ENCODE measurements at places on chromosomes 13 and 19. TPM values are rescaled to one million over a fixed set of nuclear protein-coding genes. Genes with fewer than 3 reads are reported as not detected.
A peak's percentile ranks its signal among the peaks of the same experiment; 100 is the strongest.

The ATXN8OS gene
- total RNA-seq = not detected

The CEP89 gene
- total RNA-seq = 50.8 TPM

The TINCR gene
- total RNA-seq = 0.37 TPM

The NPAS1 gene
- total RNA-seq = 1.5 TPM

The KLK11 gene
- not detected for total RNA-seq

The CBY2 gene
- not detected for total RNA-seq

The PRTN3 gene
- not detected for total RNA-seq

- H3K4me1 ChIP-seq = peaks cover 23% of the 10 kb centered on the region
- peaks cover 2% of the 10 kb centered on the region for H3K36me3 ChIP-seq
- H3K27ac ChIP-seq = no peak overlapping the region
Observed at GRCh38 chr19:661427-662196, 1.4 kb downstream of the RNF126 start.

DNA sequence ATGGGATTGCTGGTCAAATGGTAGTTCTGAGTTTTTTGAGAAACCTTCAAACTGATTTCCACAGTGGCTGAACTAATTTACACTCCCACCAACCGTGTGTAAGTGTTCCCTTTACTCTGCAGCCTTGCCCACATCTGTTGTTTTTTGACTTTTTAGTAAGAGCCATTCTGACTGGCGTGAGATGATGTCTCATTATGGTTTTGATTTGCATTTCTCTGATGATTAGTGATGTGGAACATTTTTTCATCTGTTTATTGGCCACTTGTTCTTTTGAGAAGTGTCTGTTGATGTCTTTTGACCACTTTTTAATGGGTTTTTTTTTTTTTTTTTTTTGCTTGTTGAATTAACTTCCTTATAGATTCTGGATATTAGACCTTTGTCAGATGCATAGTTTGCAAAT lies 4.3 kb downstream of the CAB39L start:
- no peak overlapping the region for H3K27ac ChIP-seq
- peak overlapping the region; percentile 14 for H3K4me3 ChIP-seq
- H3K27me3 ChIP-seq = no peaks in the 10 kb centered on the region
- H3K36me3 ChIP-seq = no peaks in the 10 kb centered on the region
- DNase-seq = no peak

- no peaks in the 10 kb centered on the region for H3K27me3 ChIP-seq
- H3K4me3 ChIP-seq = no peak overlapping the region
- DNase-seq = no peak
- peaks cover 6% of the 10 kb centered on the region for H3K4me1 ChIP-seq
Observed at GRCh38 chr13:79448413-79448812, 32.5 kb upstream of the NDFIP2 start.

GRCh38 chr13:19864746-19865309 lies 1.4 kb upstream of the ZMYM5 start:
- no peaks in the 10 kb centered on the region for H3K36me3 ChIP-seq
- H3K4me1 ChIP-seq = peaks cover 32% of the 10 kb centered on the region

- no peak overlapping the region for H3K27ac ChIP-seq
- no peak overlapping the region for H3K4me3 ChIP-seq
- DNase-seq = no peak
- H3K27me3 ChIP-seq = no peaks in the 10 kb centered on the region
Observed at GRCh38 chr13:24231377-24231776, 70.9 kb downstream of the SPATA13 start.

- no peaks in the 10 kb centered on the region for H3K36me3 ChIP-seq
- DNase-seq = no peak
- no peaks in the 10 kb centered on the region for H3K27me3 ChIP-seq
- no peaks in the 10 kb centered on the region for H3K4me1 ChIP-seq
- H3K27ac ChIP-seq = no peak overlapping the region
Observed at GRCh38 chr19:4089946-4090345, 23.2 kb upstream of the ZBTB7A start.

- no peak overlapping the region for H3K4me3 ChIP-seq
- H3K4me1 ChIP-seq = no peaks in the 10 kb centered on the region
- no peaks in the 10 kb centered on the region for H3K36me3 ChIP-seq
- H3K27ac ChIP-seq = no peak overlapping the region
- DNase-seq = no peak
- H3K27me3 ChIP-seq = no peaks in the 10 kb centered on the region
Observed at GRCh38 chr13:88601949-88602348, 930.8 kb downstream of the SLITRK5 start.

GRCh38 chr13:33014291-33014690 lies 1.9 kb upstream of the KL start:
- H3K27me3 ChIP-seq = peaks cover 68% of the 10 kb centered on the region
- peaks cover 15% of the 10 kb centered on the region for H3K36me3 ChIP-seq
- no peak overlapping the region for H3K27ac ChIP-seq
- H3K4me1 ChIP-seq = peaks cover 11% of the 10 kb centered on the region

- no peaks in the 10 kb centered on the region for H3K27me3 ChIP-seq
- H3K36me3 ChIP-seq = no peaks in the 10 kb centered on the region
Observed at GRCh38 chr19:48596679-48597465, 9.7 kb upstream of the SPACA4 start.

DNA sequence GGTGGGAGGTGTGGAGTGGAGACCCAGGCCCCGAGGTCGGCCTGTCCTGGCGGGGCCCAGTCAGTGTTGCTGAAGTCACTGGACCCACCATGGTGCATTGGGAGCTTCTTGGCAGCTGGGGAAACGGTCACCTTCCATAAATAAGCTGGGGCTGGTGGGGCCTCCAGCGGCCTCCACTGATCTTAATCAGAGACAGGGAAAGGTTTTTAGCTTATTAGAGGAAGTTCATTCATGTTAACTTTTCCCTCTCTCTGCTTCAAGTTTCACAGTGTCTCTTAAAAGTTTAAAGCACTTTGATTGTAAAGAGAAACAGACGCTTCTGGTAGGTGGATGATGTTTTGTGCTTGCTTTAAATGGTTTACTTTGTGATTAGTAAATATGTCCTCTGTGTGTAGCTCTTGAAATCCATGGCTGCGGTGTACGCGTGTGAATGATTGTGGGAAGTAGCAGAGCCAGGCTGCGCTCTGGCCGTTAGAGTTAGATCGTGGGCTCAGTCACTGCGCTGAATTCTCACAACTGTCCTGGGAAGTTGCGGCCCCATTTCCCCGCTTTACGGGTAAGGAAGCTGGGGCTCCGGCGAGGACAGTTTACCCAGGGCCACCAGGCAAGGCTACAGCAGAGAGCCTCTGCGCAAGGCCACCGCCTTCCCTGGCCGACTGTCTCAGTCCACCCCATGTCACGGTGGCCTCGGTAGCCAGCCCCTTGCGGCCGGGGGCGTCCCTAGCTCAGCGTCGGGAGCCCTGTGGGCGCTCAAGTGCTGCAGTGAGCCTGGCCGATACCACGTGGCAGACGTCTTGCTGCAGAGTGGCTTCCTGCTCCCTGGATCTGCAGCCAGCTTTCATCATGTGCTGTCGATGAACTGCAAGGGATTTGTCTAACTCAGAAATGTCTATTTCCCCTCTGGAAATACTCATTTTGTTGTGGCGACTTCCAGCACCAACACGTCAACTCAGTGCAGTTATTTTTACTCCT lies 16.5 kb upstream of the NDUFS7 start:
- peaks cover 11% of the 10 kb centered on the region for H3K36me3 ChIP-seq
- no peak for DNase-seq
- H3K4me1 ChIP-seq = peaks cover under 1% of the 10 kb centered on the region
- no peak overlapping the region for H3K4me3 ChIP-seq
- H3K27me3 ChIP-seq = no peaks in the 10 kb centered on the region

- DNase-seq = peak; percentile 75
- H3K4me1 ChIP-seq = peaks cover 34% of the 10 kb centered on the region
- H3K27me3 ChIP-seq = peaks cover 57% of the 10 kb centered on the region
- peak within 1 kb of the TSS; percentile 85 for H3K4me3 ChIP-seq
Observed at GRCh38 chr19:1449467-1450442, at the start of gene APC2. Gene APC2 (plus strand): TSS chr19:1450121. CDS start chr19:1453002, 2,881 bp downstream.

- DNase-seq = no peak
- H3K4me1 ChIP-seq = peaks cover 24% of the 10 kb centered on the region
- H3K27ac ChIP-seq = no peak overlapping the region
- H3K36me3 ChIP-seq = peaks cover 2% of the 10 kb centered on the region
- H3K4me3 ChIP-seq = no peak overlapping the region
Observed at GRCh38 chr19:46031781-46032596, 8.8 kb downstream of the IGFL4 start.

- no peaks in the 10 kb centered on the region for H3K27me3 ChIP-seq
- peaks cover 22% of the 10 kb centered on the region for H3K4me1 ChIP-seq
- no peak overlapping the region for H3K27ac ChIP-seq
- H3K36me3 ChIP-seq = peaks cover 23% of the 10 kb centered on the region
- no peak overlapping the region for H3K4me3 ChIP-seq
Observed at GRCh38 chr13:26677156-26677555, 83.4 kb downstream of the GPR12 start.

DNA sequence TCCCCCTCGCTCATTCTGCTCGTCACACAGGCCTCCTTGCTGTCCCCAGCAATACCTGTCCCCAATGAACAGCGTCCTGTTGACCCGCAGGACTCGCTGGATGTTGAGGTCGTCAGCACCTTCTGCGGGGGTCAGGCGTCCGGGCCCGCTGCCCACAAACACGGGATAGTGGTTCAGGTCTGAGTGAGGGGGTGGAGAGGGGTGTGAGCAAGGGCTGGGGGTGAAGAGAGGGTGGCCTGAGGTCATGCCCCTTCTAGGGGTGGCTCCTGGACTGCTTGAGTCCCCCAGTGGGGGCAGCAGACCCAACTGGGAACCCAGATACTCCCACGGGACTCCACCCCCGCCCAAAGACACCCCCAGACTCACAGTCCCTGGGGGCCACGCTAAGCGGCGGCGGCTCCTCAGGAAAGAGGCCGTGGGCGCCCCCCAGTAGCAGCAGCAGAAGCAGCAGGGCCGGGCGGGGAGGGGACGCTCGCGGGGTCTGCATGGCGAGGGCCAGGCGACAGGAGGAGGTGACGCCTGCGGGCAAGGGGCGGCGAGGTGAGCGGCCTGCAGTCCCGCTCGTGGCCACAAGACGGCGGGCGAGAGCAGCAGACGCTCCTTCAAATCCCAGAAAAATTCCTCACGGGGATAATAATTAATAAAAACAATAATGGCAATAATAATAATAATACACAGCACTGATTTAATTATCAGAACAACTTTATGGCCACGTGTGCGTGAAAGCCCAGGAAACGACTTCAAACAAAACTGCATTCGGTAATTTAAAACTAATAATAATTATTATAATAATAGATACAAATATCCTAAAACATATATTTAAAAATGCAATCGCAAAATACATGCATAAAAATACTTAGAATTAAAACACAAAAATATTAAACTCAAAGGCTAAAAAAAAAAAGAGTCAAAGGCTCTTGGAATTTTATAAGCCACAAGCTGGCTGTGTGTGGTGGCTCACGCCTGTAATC lies 1.2 kb downstream of the SEMA6B start:
- H3K36me3 ChIP-seq = peaks cover 7% of the 10 kb centered on the region
- no peak overlapping the region for H3K4me3 ChIP-seq
- H3K27me3 ChIP-seq = no peaks in the 10 kb centered on the region
- no peak overlapping the region for H3K27ac ChIP-seq
- H3K4me1 ChIP-seq = peaks cover 4% of the 10 kb centered on the region

- no peaks in the 10 kb centered on the region for H3K27me3 ChIP-seq
- H3K4me1 ChIP-seq = peaks cover 8% of the 10 kb centered on the region
- H3K36me3 ChIP-seq = peaks cover 22% of the 10 kb centered on the region
- no peak overlapping the region for H3K4me3 ChIP-seq
- no peak for DNase-seq
Observed at GRCh38 chr13:41610404-41610803, 153.1 kb downstream of the RGCC start.

DNA sequence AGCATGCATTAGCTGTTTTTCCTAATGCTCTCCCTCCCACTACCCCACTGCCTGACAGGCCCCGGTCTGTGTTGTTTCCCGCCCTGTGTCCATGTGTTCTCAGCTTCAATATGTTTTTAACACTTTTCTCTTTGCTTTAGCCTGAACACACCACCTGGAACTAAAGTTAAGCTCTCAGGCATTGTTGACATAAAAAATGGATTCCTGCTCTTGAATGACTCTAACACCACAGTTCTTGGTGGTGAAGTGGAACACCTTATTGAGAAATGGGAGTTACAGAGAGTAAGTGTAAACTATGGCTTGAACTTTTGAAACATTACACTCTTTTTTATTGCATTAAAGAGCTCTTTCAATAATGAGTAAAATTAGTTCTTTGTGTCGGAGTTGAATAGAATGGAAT lies 70.1 kb downstream of the TDRD3 start:
- H3K4me3 ChIP-seq = no peak overlapping the region
- H3K27ac ChIP-seq = no peak overlapping the region
- H3K4me1 ChIP-seq = no peaks in the 10 kb centered on the region
- H3K36me3 ChIP-seq = peaks cover 16% of the 10 kb centered on the region
- no peak for DNase-seq
- no peaks in the 10 kb centered on the region for H3K27me3 ChIP-seq

- no peaks in the 10 kb centered on the region for H3K27me3 ChIP-seq
- no peaks in the 10 kb centered on the region for H3K4me1 ChIP-seq
- no peak overlapping the region for H3K4me3 ChIP-seq
- no peak overlapping the region for H3K27ac ChIP-seq
- no peaks in the 10 kb centered on the region for H3K36me3 ChIP-seq
- no peak for DNase-seq
Observed at GRCh38 chr13:107961849-107962608, 253.3 kb downstream of the LIG4 start.

DNA sequence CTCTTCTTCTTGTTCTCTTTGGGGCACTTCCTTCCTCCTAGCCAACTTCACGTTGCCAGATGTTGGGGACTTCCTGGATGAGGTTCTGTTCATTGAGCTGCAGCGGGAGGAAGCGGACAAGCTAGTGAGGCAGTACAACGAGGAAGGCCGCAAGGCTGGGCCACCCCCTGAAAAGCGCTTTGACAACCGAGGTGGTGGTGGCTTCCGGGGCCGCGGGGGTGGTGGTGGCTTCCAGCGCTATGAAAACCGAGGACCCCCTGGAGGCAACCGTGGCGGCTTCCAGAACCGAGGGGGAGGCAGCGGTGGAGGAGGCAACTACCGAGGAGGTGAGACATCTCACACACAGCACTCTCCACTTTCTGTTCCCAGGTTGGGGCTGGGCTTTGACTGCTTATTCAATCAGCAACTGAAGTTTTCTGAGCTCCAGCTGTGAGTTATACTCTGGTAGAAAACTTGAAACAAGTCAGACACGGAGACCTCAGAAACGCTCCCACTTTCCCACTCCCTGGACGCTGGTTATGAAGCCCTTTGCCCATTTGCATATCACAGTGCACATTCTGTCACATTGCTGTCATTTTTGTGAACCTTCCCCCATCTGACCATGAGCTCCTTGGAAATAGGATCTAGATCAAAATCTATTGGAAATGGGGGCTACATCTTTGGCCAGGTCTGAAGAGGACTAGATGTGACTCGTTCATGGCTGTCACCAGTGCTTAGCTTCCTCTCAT lies 7.2 kb upstream of the CCDC97 start:
- H3K4me1 ChIP-seq = peaks cover 3% of the 10 kb centered on the region
- H3K36me3 ChIP-seq = peaks cover 12% of the 10 kb centered on the region
- H3K4me3 ChIP-seq = no peak overlapping the region
- H3K27me3 ChIP-seq = no peaks in the 10 kb centered on the region

- peak; percentile 73 for DNase-seq
- H3K4me3 ChIP-seq = no peak overlapping the region
- no peaks in the 10 kb centered on the region for H3K27me3 ChIP-seq
- peaks cover 1% of the 10 kb centered on the region for H3K36me3 ChIP-seq
- H3K27ac ChIP-seq = no peak overlapping the region
Observed at GRCh38 chr19:11446652-11447301, 11.3 kb downstream of the PRKCSH start.
